Spinal cord (tissue), 10 donors: ENCODE measurements at places on chromosomes 16 and 17.

- no peak for DNase-seq
Measured at GRCh38 chr17:66941249-66941648, 23.3 kb upstream of the CACNG4 start.

DNA sequence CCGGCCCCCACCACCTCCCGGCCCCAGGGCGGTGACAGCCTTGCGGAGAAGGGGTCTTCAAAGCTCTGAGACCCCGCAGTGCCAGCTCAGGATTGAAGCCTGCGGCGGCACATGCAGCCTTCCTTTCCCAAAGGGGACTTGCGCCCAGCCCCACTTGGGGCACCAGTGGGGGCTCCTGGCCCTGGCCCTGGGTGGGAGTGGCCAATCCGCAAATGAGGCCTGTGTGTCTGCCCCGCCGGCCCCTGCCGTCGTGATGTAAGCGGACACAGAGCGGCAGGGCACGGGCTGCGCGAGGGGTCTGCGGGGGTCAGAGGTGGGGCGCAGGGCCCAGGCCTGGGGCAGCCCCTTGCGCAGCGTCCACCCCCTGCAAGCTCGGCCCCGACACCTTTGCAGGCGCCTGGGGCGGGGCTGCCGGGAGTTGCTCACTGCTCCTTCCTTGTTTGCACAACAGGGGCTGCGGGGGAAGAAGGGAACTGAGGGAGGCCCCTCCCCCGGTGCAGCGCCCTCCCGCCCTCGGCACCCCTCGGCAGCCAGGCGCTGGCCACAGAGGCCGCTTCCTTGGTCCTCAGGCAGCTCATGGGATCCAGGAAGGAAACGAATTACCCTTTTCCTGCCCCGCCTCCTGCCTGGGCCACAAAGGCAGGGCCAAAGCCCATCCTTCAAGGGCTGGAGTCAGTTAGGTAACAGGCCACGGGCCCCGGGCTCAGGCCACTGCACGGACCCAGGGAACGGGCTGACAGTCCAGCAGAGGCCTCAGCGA is 2.9 kb downstream of the SLC16A3 start:
- DNase-seq, result no peak

- no peak for DNase-seq
Measured at GRCh38 chr17:76791053-76791980, 53.4 kb downstream of the MFSD11 start.

DNA sequence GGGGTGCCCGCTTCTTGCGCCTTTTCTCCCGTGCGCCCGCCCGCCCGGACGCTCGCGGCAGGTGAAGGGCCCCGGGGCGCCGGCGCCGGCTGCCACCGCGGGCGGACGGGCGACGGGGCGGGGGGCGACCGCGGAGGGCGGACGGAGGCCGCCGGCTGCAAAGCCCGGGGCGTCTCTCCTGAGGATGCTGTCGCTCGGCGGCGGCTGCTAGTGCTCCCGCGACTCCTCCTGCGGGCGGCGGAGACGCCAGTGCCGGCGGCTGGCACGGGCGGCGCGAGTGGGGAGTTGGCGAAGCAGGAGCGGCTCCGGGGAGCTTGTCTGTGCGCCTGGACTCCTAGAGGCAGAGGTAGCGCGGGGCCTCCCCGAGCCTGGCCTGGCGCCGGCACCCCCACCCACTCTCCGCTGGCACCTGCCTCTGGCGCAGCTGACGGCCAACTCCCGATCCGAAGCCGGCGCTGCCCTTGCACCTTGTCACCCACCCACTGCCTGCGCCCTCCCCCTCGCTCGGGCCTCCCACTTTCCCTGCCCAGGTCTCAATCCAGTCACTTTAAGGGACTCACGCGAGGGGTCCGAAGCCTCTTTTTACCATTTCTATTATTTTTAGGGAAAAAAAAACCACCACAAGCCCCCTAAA is at the start of gene FAM20A:
FAM20A (minus strand) TSS at position 437 of the 634 bp plus-strand sequence. CDS start 701 bp downstream, outside the sequence.
- DNase-seq, result no peak

DNA sequence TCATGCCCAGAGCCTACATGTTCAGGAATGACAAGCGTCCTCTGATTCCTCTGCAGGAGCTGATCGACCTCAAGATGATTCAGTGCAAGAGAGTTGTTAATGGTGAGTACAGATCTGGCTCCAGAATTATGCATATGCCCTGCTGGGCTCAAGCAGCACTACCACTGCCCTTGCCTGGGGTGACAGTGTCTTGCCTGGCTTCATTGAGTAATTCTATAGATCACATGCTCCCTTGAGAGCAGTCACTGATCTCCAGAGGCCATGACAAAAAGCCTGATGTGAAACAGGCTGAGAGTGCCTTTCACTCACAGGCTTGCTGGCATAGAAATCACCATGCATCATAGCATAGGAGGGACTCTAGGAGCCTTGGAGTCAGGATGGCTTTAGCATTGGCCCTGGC is 26.4 kb downstream of the DUS2 start:
- DNase-seq, result no peak

- DNase-seq, result no peak
Measured at GRCh38 chr17:69581061-69581961, 166.8 kb downstream of the MAP2K6 start.

DNA sequence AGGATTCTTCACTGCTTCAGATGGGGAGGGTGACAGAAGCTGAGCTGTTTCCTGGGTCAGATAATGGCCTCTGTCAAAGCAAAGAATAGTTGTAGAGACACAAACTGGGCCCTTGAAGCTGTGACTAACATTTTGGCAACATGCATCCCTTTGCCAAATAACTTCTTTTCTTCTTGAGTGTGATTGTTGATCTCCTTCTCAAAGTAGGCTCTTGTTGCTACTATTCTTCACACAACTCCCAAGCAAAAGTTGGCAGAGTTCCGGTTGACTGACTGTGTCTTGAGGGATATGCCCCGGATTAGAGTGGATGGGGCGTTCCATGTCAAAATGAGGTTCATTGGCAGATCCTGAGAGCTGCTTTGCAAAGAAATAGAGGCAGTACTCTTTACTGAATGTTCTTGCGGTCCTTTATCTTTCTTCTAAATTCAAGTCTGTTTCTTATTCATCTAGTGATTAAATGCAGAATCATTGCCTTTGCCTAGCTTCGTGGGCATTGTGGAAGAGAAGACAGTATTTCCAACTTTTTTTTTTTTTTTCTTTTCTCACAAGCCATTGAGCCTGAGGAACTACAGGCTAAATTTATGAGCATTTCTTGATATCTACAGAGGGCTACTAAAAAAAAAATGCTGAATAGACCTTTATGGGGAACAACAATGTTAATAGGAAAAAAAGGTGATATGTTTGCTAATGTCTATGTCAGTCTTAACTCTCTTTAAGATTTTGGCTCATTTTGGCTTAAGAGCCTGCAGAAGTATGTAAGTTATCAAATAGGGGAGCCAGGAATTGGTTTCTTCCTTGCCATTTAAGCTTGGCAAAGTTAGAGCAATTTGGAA is 5.8 kb downstream of the WIPF2 start:
- no peak for DNase-seq

DNA sequence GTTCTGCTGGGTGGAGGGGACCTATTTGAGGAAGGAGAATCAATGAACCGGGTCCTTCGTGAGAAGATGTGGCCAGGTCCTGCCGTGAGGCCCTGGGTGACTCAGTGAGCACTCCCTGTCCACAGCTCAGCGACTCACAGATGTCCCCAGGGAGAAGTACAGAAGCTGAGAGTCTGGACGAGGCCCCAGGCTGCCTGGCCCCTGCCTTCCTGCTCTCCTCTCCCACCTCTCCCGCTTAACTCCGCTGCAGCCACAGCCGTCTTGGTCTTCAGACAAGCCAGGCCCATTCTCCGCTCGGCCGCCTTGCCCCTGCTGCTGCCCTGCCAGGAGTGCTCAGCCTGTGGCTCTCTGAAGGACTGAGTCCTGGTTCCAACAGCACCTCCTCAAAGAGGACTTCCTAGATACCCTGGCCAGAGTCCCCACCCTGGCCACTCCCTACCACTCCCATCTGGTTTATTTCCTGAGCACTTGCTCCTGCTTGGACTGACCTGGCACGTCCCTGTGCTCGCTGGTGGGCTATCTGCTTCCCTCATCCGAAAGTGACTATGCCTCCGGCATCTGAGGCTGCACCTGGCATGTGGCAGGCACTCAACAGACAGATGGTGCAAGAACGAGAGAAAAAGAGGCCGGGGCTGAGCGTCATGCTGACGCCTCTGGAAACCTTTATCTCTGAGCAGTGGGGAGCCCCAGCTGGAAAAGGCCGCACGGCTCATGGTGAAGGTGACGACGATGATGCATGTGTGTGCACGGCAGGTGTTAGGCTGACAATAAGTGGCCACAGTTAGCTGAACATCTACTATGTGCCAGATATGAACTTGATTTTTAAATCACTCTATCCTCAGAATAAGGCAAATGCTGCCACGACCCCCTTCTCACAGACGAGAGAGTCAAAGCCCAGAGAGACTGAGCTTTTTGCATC is 9.2 kb upstream of the TNFRSF13B start:
- DNase-seq, result no peak

GRCh38 chr16:70786020-70786755 is 14.8 kb downstream of the VAC14 start:
- no peak for DNase-seq

DNA sequence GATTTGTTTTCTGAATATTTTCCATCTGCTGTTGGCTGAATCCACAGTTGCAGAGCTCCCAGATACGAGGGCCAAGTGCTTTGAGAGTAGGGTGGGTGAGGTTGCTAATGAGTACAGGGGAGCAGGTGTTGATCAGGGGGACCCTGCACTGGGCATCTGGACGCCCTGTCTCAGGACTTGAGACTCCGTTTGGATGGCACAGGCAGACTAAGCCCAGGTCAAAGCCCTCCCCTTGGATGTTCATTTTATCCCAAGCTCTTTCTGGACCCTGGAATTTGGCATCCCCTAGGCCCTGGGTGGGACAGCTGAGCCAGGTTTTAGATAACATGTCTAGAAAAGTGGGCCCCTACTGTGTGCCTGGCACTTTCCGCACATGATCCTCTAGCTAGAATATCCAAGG is 12.1 kb downstream of the USP6 start:
- DNase-seq, result no peak

DNA sequence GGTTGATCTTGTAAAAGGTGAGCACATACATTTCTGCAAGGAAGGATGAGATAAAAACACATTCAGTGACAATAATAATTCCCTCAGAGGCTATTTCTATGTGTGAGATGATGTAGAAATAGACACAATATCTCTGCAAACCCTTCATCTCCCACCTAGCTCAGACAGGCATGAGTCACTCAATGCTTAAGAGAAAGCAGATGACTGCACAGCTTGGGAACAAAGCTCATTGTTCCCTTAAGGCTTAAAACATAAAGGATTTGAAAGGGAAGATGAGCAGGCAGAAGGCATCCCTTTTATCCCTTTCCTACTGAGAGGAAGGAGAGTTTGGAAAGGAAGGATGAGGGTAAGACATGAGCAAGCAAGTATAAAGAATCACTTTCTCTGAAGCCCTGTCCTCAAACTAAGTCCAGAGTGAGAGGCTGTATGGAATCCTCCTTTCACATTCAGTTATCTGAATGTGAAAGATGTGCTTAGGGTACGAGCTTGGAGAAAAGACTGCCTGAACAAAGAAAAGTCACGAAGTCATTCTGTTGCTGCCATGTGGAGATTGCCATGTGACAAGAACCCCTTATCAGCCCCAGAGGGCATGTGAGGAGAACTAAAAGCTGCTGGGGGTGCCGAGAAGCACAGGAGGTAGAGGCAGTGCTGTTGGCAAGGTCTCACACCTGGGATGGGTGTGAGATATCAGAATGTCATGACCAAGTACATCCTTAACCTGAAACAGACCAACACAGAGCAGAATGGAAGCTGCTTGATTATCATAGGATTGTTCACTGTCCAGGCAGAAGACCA is 58.2 kb downstream of the CNTNAP4 start:
- DNase-seq, result no peak

DNA sequence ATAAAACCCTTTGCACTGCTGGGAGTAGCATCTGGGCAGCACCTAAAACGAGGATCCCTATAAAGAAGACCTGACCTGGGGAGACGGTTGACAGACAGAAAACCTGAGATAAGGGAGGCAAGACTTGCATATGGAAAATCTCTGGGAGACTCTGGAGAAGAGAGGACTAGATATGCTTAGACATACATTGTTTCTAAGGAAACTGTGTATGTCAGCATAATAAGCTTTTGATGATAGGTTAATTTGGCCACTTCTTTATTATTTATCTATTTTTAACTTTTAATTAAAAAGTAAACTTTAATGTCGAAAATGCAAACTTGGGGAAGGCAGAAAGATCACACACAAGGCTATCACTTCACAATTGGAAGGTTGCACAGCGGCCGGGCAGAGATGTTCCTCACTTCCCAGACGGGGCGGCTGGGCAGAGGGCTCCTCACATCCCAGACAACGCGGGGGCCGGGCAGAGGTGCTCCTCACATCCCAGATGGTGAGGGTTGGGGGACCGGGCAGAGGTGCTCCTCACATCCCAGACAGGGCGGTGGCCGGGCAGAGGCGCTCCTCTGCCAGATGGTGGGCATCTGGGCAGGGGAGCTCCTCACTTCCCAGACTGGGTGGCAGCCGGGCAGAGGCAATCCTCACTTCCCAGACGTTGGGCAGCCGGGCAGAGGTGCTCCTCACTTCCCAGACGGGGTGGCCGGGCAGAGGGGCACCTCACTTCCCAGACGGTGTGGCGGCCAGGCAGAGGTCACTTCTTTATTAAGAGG is 64.3 kb upstream of the HS3ST3A1 start:
- no peak for DNase-seq

- DNase-seq, result no peak
Measured at GRCh38 chr17:29212681-29213121, 32.5 kb upstream of the MYO18A start.
